ENCODE measurements at places on chromosomes 5 and 9.

GRCh38 chr9:124859803-124860581, 1.8 kb downstream of the RPL35 start:
- no peak for DNase-seq

DNA sequence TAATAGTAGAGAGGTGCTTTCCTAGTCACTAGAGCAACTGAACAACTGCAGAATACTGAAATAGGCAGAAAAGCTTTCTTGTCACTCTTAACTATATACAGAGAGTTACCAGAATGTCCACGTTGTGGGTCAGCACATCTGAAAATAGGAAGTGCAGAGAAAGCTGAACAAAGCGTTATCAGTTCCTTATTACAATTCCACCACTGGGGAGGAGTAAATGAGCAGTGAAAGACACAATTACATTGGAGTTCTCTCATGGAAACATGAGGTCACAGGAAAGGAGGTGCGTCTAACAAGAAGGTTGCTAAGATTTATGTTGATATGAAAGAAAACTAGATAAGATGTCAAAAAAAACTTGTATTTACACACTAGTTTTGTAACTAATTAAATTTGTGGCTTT, 461.9 kb upstream of the COX7C start:
- no peak for DNase-seq

DNA sequence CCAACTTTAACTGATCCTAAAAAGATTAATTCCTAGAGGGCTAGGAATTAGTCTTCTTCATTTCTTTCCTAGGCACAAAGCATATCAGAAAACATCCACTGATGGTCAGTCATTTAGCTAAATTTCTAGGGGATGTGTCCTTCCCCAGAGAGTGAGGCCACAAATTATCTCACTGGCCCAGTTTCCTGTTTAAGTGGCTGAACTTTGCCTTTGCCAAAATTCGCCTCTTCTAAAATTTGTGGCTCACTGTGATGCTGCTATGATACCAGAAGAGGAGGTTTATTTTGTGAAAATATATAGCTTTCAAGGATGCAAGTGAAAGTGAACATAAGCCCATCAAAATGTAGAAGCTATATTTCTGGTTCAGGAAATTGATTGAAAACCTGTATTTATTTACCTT, 98.1 kb upstream of the FER start:
- no peak for DNase-seq

DNA sequence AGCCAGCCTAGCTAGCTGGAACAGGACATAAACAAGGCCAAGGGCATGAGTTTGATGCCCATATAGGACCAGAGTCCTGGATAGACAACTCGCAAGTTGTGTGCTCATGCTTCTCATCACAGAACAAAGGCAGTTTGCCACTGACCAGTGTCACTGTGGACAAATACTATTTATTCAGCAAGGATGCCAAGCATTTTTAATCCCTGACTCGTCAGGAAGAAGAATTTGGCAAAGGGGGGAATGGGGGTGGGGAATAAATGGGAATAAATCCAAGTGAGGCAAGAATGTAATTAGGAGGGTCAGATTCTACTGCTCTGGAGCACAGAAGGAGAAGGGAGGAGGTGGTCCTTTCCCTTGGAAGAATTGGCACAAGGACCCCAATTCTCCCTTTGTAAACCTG, 46.8 kb upstream of the ANKRD55 start:
- no peak for DNase-seq

GRCh38 chr9:22005702-22006606, 3.2 kb downstream of the CDKN2B start:
- no peak for DNase-seq

DNA sequence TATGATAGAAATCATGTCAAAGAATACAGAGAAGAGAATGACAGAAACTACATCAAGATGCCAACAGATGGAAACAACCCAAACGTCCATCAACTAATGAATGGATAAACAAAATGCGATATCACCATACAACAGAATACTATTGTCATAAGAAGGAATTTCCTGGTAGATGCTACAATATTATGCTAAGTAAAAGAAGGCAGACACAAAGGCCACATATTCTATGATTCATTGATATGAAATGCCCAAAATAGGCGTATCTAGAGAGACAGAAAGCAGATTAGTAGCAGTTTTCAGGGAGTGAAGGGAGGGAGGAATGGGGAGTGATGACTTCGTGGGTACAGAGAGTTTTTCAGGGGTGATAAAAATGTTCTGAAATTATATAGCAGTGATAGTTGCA, 58.3 kb upstream of the AKNA start:
- no peak for DNase-seq

DNA sequence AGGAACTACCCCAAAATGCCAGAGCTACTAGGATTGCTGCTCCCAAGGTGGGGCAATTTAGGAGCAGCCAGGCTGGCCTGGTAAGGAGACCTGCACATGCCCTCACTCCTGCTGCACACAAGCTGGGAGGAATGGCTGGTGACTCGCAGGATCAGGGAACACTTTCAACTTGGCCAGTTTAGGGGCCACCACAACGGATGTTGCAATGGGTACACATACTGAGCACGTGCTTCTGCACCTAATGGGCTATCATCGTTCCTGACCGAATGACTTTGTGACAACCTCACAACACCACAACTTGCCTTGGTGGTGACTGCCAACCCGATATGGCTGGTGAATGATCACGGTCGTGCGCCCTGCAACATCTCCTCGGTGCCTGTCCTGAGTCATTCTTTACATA, 172.0 kb downstream of the ROR2 start:
- no peak for DNase-seq

DNA sequence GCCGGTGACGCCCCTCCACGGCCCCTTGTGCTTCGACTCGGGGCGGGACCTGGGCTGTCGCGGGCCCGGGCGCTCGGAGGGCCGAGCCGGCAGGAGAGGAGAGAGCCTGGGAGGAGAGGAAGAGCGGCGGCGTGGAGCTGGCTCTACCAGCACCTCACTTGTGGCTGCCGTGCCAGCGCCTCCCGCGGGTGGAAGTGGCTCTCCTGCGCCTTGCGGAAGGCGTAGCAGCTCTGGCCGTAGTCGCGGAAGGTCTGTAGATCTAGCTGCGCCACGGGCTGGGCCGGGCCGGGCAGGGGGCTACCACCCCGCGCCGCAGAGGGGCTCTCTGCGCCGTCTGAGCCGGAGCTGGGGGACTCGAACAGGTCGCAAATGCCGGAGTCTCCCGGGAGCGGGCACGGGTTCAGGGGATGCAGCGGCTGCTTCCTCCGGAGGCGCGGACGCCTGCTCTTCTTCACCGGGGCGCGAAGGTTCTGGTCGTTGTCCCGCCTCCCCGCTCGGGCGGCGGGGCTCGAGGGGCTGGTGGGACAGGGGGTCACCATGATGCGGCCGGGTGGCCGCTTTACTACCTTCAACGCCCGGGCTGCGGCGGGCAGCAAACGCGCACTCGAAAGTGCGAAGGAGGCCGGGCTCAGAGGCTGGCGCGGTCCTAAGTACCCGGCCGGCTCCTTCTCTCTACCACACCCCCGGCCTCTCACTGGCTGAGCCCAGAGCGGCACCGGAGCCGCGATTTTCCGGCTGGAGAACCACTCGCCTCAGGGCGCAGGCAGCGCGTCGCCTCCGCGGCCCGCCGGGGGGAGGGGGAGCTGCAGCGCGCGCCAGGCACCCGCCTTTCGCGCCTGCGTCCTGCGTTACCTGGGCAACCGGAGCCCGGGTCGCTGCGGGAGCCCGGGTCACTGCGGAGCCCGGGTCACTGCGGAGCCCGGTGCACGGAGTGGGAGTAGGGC, at the start of gene CCNO:
TSS of gene CCNO (minus strand) at position 624 of the 944 bp plus-strand sequence. CDS start at position 539, 85 bp downstream.
- DNase-seq: peak; percentile 39

DNA sequence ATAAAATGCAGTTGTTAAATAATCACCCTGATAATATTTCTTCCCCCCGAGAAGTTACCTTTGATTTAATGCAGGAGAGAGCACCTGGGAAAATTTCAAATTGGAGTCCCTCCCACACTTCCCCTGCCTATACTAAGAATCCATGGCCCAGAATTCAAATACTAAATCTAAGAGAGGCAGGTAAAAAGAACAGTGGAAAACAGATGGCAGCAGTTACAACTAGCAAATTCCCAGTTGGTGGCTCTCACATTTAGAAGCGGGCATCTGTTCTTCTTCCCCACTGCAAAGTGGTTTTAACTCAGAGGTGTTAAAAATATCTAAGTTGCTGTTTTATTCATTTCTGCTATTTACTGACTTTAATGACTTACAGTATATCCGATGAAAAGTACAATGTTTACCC, 210.4 kb upstream of the ELAVL2 start:
- DNase-seq: no peak

GRCh38 chr9:4269872-4270271, 30.0 kb downstream of the GLIS3 start:
- no peak for DNase-seq

GRCh38 chr5:172715931-172716682, 54.9 kb downstream of the DUSP1 start:
- no peak for DNase-seq

- no peak for DNase-seq
These were observed 46.6 kb downstream of the CD180 start for GRCh38 chr5:67149951-67150523.

DNA sequence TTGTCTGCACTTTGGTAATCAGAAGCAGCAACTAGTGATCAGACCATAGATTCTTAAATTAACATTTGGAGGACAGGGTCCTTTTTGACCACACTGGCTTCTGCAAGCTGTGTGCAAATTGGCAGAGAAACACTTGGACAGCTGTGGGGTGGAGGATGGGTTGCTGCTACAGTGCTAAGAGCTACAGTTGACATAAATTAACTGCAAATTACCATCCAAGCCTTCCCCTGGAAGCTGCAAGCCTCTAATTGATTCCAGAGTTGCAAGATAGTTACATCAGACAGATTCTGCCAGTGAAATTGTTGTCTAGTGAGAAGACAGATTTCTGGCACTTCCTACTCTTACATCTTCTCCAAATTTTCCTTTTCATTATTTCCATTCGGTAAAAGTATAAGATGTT, 517.7 kb downstream of the DIRAS2 start:
- no peak for DNase-seq

- DNase-seq: no peak
These were observed 13.8 kb downstream of the URM1 start for GRCh38 chr9:128384801-128385495.

- no peak for DNase-seq
These were observed 98.0 kb downstream of the NR6A1 start for GRCh38 chr9:124673063-124673462.

- DNase-seq: no peak
These were observed 286.7 kb upstream of the ZNF462 start for GRCh38 chr9:106576232-106576760.

GRCh38 chr5:45521067-45521466, 175.1 kb downstream of the HCN1 start:
- DNase-seq: no peak

- no peak for DNase-seq
These were observed 108.0 kb downstream of the CDC42SE2 start for GRCh38 chr5:131371835-131372234.

GRCh38 chr9:87696641-87697040, 29.3 kb upstream of the CTSL start:
- DNase-seq: no peak

- DNase-seq: no peak
These were observed 115.9 kb downstream of the ACTBL2 start for GRCh38 chr5:57366744-57367143.

DNA sequence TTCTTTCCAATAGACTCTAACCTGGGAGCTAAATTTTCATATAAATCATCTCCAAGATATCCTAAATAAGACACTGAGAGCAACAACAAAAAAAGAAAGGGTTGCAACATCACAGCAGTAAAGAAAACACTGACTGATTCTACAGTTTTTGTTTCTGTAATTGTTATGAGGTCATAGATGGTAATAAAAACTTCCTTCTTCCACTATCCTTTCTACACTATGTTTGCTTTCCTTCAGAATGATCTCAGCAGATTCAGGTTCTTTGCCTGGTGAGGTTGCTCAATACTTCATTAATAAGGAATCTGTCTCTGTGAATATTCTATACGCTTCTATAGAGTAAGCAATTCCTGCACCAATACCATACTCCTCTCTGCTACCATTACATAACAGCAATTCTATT, 835.6 kb upstream of the GRAMD2B start:
- no peak for DNase-seq

DNA sequence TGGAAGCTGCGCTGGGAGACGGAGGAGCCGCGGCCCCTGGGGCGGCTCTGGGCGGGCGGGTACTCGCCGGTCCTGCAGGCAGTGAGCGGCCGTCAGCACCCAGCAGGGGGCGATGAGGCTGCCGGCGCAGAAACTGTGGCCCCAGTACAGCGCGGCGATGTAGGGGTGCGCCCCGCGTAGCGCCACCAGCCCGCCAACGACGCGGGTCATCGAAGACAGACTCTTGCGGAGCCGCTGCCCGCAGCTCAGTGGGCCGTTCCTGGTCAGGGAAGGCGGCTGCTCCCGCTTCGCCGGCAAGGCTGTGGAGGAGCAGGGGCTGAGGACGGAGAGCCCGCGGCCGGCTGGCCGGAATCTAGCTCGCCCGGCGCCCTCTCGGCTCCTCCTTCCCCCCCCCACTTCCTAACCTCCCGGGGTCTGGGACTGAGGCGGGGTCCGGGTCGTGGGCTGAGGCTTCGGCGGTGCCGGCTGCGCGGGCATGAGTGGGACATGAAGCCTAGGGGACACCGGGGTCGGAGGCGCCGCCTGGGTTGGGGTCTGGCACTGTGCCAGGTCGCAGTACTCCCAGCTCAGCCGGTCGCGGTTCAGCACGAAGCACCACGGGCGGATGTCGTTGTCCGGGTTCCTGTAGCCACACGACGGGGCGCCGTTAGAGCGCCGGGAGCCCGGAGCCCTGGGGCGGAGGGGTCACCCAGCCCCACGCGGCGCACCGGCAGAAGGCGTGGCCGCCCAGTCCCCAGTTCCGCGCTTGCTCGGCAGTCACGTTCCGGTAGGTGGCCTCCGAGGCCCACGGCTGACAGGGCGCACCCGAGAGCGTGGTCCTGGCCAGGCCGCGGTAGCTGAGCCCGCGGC, 3.6 kb upstream of the PFN3 start:
- peak; percentile 79 for DNase-seq

GRCh38 chr5:151628112-151628823, 37.1 kb upstream of the FAT2 start:
- DNase-seq: no peak

- no peak for DNase-seq
These were observed 30.4 kb downstream of the PRDM6 start for GRCh38 chr5:123119334-123119986.

DNA sequence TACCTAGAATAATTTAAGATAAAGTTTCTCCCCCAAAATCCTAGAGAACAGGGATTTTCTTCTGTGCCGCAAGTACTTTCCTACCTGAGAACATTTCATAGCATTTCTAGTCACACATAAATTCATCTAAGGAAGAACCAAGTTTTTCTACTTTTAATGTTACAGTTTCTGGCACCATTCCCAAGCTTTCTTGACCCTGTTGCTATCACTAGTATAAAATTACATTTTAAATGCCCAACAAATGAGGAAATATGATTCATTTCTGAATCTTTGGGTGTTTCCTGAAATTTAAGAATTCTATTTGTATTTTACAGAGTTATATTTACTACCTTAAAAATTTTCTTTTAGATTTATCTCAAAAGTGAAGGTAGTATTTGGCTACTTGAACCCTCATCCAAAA, 137.8 kb downstream of the LPAR1 start:
- DNase-seq: no peak

- no peak for DNase-seq
These were observed 48.1 kb upstream of the RORB start for GRCh38 chr9:74449060-74449459.
